ENCODE measurements at places on chromosomes 16 and 17.

DNA sequence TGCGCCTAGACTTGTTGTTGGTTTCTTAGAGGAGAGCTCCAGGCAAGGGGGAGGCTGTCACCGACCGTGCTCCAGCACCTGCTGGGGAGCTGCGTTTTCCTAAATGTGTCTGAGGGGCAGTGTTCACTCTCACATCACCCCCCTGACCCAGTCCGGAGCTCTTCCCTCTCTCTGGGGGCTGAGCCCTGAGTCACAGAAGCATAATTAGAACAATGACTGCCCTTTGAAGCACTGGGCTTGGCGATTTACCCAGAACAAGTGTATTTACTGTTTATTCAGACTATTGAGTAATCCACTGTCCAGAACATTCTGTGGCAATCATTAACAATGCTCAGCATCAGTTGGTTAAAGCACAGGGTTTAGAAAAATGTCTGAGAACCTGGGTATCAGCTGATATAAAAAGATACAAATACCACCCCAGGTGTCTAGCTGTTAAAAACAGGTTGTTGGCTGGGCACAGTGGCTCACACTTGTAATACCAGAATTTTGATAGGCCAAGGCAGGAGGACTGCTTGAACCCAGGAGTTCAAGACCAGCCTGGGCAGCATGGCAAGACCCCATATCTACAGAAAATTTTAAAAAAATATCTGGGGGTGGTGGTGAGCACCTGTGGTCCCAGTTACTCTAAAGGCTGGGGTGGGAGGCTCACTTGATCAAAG lies 8.1 kb downstream of the CES4A start:
- DNase-seq, result no peak

DNA sequence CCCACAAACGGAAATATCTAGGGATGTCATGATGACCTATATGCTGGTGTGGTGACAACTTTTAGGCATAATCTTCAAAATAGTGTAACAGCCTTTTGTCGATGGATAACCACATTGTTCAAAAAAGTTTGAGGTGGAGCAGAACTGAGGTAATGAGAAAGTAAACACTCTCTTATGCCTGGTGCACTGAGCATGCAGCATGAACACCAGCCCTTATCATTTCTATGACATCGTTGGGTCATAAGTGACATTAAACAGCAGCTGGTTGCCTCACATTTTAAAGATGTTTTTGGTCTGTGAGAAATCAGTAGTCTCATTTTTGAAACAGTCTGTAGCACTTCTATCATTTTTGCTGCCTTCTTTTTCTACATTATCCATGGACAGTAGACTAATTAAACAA lies 1.8 kb downstream of the KRT23 start:
- no peak for DNase-seq

DNA sequence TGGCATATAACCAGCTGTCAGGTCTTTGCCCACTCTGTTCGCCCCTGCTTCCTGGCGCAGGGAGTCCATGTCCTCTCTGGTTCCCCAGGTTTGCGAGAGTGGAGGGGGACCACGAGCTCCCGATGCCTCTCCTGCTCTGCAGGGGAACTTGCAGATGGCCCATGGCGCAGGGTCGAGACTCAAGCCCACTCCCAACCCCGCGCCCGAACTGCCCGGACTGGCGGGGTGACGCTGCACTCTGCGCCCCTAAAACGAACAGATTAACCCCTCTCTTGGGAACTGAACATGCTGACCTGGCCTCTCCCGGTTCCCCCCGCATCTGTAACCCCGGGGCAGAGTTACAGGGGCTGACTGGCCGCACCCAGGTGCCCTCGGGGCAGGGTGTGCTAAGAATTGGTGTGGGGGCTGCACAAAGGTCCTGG lies 681 bp upstream of the PLA2G15 start:
- DNase-seq, result no peak

- no peak for DNase-seq
Observed at GRCh38 chr17:21774263-21774662, 81.9 kb downstream of the KCNJ18 start.

DNA sequence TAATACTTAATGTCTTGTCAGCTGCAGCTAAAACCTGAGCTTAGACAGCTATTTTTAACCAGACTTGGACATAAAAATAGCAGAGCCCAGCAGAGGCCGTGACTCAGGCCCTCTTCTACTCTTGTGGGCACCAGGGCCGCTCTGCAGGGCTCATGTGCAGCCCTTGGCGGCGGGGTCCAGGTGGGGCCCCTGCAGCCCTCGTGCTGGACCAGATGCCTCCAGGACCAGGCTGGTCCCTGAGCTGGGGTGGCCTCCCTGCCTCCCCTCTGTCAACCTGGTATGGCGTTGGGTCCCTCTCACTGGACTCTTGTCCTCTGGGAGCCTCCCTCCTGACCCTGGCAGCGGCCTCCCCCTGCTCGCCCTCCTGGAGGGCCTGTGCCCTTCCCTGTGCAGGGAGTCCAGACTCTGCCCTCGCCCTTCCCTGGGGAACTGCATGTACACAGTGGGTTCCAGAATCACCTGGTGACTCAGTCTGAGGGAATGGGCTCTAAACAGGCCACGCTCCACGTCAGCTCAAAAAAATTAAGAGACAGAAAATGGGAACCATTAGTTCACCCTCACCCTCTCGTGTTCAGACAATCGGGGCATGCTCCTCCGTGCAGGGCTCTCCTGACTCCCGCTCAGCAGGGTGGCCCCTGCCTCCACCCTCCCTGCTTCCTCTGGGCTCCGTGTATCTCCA lies 9.7 kb downstream of the CDK5R1 start:
- DNase-seq, result no peak

DNA sequence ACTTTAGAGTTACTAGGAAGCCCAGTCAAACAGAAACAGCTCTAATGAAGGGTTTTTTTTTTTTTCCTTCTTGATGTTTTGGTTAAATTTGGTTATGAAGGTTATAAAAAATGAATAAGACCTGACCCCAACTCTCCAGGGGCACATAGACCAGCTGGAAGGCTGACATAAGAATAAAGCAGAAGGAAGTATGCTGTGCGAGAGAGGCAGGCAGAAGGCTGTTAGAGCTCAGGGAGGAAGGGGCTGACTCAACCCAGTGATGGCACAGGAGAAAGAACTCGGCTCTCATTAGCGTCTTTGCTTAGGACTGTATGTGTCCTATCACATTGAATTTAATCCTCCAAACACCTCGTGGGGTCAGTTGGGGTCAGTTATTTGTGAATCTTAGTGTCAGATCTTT lies 474.6 kb downstream of the PMP22 start:
- no peak for DNase-seq

DNA sequence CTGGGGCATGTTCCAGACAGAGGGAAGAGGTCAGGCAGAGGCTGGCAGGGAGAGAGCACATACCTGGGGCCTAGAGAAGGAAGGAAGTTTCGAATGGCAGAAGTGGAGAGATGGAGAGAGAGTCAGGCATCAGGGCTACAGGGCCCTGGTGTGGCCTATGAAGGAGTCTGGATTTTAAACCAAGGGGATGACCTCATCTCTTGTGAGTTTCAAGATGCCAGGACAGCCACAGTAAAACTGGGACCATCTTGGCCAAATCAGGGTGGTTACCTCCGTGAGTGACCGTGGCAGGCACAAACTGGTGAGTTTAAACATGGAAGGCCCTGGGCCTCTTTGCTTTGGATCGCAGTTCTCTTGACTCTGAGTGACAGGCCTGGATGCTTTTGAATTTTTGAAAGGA lies 7.6 kb upstream of the ATP2C2 start:
- no peak for DNase-seq

GRCh38 chr17:63937920-63938319 lies 5.8 kb upstream of the CD79B start:
- no peak for DNase-seq

DNA sequence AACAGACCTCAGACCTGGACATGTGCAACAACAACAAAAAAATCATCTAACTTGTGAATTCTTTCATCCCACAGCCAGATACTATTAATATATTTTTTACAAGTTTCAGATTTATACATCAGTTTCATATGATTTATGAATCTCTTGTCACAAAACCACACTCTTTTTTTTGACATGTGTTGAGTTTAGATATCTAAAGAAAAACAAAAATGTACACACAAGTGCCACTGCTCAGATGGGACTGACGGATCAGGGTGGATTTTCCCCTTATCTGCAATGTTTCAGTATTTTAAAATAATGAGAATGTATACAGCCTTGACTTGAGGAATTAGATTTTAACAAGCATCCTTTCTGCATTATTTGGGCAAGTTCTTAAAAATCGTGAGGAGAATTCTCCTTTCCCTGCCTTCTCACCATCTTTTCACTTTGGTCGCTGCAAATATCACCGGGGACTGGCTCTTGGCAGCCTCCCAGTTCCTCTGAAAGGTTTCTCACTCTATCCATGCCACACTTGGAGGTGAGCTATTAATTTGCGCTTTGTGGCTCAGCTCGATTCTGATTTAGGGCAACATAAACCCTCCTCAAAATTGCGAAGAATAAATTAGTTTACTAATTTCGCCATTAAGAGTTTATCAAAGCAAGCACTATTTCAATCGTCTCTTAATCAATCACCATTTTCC lies 225.7 kb downstream of the XYLT1 start:
- no peak for DNase-seq

DNA sequence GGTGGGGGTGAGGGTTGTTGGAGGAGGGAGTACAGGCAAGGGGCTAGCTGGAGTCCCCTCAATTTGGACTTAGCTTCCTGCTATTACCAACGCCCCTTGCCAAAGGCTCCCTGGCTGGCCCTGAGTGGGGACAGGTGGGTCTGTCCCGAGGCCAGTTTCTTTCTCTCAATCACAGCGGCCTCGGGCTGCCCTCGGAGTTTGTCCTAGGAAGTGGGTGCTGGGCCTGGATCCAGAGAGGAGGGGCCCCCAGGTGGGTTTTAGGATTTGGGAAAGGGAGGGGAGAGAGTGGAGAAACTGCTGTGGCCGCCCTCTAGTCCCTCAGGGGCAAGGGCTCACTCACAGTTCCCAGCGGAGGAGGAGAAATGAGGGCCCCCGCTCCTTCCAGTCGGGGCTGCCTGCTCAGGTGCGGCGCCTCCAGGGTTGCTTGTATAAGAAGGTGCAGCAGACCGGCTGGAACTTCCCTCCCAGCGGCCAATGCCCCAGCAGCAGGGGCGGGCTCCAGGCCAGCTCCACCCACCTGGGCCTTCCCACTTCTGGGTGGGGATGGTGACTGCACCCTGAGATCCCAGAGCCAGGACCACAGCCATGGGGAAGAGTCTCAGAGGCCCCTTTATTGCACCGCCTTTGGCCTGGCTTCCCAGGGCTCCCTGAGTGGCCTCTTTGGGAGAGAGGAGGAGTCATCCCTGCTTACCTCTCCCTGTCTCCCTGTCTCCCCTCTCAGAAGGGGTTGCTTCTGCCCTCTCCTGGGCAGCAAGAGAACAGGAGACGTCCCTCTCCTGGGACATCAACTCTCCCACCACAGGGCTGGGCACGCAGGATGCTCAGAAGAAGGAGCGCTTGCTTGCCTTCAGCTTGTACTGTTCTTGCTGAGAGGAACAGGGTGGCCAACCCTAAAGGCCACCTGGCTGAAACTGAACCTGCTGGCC lies 112.0 kb upstream of the SMURF2 start:
- DNase-seq, result no peak

GRCh38 chr17:16886655-16887322 lies 85.1 kb downstream of the TNFRSF13B start:
- DNase-seq, result no peak

- DNase-seq, result no peak
Observed at GRCh38 chr16:65905331-65905730, 461.2 kb upstream of the CDH5 start.

DNA sequence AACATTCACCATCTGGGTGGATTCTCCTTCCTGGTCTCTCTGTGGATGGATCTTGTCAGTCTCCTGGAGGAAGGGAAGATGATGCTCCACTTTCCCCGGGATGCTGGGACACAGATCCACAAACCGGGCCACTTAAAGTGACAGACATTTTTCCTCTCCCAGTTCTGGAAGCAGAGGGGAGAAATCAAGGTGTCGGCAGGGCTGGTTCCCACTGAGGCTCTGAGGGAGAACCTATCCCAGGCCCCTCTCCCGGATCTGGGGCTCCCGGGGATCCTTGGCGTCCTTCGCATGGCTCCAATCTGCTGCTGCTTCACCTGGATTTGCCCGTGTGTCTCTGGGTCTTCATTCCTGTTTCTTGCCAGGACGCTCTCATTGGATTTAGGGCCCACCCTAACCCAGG lies 263.1 kb upstream of the TNRC6C start:
- DNase-seq, result no peak

- DNase-seq, result no peak
Observed at GRCh38 chr16:53495325-53495724, 7.7 kb downstream of the AKTIP start.

DNA sequence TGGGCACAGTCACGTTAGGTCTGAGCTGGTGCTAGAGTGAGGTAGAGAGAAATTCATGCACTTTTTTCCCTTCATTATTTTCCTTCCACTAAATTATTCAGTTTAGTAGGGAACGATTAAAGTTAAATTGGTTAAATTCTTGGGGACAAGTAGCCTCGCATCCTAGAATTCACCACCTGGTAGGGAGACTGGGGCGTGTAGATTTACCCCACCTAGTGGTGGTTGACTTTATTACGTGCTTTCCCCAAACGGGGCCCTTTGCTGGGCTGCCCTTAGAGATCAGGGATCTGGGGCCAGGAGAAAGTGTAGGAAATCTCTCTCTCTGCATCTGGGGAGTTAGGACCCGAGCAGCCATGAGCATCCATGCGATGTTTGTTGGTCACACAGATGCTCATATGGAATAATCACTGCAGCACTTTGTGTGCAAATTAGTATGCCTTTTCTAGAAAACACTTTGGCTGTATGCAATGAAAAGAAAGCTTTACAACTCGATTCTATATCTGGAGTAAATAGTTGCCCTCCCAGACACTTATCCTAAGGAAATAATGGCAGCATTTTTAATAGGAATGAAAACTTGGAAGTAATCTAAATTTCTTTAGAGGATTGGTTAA lies 107.0 kb downstream of the PLCG2 start:
- no peak for DNase-seq
